HepG2 (cell line): ENCODE measurements at places on chromosomes 13 and 19.

GRCh38 chr19:56617531-56617930 is 22.4 kb downstream of the ZNF71 start:
- no peak for DNase-seq

DNA sequence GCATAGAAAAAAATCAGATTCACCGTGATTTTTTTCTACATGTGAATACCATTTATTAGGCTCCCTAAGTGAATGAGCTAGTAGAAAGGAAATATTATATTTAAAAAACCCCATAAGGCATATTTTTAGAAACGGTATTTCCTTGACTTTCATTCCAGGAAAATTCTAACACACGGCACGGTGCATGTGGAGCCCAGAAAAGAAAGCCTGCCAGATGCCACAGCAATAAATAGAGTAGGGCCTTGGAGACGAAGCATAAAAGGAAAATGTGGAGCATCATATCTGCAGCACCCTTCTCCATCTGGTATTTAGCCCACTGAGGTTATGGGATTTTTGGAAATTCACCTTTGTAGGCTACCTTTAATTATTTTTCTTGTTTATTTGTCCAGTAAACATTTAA is 314.4 kb downstream of the ENOX1 start:
- no peak for DNase-seq

- DNase-seq: no peak
Observed at GRCh38 chr19:33441828-33442227, 68.3 kb downstream of the CEBPG start.

GRCh38 chr13:63643543-63643942 is 2227.9 kb upstream of the PCDH20 start:
- no peak for DNase-seq

DNA sequence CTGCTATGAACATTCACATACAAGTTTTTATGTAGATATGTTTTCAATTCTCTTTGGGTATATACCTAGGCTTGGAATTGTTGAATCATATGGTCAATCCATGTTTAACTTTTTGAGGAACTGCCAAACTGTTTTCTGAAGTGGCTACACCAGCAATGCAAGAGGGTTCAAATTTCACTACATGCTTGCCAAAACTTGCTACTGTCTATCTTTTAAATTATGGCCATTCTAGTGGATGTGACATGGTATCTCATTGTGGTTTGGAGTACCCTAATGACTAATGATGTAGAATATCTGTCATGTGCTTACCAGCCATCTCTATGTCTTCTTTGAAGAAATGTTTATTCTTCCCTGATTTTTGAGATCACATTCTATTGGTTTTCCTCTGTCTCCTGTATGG is 860.3 kb downstream of the DIAPH3 start:
- DNase-seq: no peak

GRCh38 chr19:5339950-5340636 is 519 bp downstream of the PTPRS start:
- DNase-seq: no peak

DNA sequence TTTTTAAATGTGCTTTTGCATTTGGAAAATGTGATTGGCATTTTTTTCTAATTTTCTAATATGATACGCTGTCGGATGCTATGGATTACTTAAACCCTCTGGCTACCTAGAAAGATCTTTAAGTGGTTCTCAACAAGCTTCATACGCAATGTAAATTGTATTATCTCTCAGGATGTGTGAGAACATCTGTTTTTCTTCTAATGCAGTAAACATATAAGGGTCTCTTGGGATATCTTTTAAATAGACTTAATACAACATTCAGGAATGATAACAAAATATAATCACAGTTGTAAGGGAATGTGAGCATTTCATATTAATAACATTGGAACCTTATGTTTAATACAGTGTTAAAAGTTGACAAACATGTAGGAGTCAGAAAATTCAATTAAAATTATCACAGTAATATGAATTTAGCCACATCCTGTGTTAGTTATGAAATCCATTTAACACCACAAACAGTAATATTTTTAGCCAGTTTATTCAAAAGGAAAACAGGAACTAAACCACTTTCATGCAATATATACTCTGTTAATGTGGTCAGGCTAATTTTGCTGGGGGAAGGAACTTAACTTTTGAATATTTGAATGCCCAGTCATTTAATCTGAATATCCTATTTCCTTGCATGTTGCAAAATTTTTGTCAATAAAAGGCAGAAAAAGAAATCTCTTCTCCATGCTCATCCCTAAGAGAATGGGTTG is 15.0 kb upstream of the ALOX5AP start:
- DNase-seq: no peak

- DNase-seq: no peak
Observed at GRCh38 chr13:74361274-74361673, 227.1 kb upstream of the KLF12 start.

DNA sequence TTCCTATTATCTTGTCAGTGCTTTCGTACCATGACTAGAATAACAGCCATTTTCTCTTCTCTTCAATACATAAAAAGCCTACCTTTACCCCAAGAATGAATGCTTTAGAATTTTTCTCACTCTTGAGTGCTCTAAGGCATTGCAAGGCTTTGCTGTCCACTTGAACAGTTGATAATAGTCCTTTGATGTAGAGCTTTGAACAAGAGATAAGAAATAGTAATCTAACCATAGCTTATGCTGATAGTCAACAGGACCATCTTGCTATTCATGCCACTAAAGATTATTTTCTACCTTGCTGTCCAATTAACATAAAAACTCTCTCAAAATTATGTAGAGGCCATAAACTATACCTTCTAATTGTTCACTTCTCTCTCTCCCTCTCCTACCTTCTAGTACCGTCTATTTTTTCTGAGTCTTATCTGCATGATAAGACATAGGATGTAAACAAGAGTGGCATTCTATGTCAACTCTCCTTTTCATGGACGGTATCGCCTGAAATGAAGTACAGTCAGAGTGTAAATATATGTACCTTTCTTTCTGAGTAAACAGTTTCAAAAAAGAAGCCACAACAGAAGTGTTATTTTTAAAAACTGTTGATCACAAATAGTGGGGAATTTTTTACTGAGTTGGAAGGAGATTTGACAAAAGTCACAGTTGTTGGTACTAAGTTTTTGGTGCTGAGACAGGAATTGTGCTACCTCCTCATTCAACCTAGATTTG is 297.9 kb downstream of the NDFIP2 start:
- DNase-seq: no peak

- DNase-seq: no peak
Observed at GRCh38 chr19:6210721-6211600, 68.8 kb downstream of the MLLT1 start.

- no peak for DNase-seq
Observed at GRCh38 chr13:113369881-113370280, 6.0 kb upstream of the GRTP1 start.

DNA sequence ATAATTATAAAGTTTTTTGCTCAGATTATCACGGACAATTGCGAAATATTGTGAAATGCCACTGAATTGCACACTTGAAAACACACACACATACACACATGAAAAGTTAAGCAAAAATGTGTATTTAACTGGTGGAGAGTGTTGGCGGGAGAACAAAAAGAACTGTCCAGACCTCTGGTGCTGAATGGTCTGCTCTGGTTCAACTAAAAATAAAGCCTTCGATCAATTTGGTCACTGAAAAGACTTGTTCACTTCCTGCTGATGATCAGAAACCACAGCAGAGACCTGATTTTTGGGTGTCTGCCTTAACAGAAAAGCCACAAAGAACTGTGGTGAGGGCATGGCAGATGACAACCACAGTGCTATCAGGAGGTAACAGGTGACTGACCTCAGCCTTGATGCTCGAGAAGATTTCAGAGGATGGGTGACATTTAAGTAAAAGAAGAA is 4.0 kb upstream of the IGFL1 start:
- no peak for DNase-seq

GRCh38 chr19:45250832-45251451 is at the start of gene MARK4:
Gene MARK4, plus strand, starts transcription at chr19:45251271. Its CDS starts 318 bp downstream, at chr19:45251589.
- no peak for DNase-seq

- peak; percentile 96 for DNase-seq
Observed at GRCh38 chr13:75339635-75340374, 142.2 kb downstream of the TBC1D4 start.

DNA sequence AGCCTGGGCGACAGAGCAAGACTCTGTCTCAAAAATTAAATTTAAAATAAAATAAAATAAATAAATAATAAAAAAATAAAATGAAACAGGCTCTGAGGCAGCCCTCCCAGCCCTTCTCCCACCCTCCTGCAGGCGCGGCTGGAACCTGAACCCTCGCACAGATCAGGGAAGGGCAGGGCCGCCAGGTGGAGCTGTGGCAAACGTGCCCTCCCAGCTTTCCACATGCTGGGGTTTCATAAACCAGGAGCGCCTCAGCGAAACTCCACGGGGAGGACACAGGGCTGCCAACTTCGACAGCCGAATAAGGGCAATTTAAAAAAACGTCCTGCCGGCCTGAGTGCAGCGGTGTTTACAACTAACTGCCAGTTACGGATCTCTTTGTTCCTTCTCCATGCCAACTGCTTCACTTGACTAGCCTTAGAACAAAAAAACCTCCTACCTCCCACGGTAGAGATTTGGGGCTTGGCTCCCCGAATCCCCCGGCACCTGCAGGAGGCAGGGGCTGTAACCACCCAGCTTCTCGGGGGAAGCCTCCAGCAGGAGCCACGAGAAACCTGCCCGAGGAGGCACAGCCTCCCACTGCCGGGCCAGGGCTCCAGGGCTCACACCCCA is 15.9 kb downstream of the ZNF787 start:
- DNase-seq: peak; percentile 78

DNA sequence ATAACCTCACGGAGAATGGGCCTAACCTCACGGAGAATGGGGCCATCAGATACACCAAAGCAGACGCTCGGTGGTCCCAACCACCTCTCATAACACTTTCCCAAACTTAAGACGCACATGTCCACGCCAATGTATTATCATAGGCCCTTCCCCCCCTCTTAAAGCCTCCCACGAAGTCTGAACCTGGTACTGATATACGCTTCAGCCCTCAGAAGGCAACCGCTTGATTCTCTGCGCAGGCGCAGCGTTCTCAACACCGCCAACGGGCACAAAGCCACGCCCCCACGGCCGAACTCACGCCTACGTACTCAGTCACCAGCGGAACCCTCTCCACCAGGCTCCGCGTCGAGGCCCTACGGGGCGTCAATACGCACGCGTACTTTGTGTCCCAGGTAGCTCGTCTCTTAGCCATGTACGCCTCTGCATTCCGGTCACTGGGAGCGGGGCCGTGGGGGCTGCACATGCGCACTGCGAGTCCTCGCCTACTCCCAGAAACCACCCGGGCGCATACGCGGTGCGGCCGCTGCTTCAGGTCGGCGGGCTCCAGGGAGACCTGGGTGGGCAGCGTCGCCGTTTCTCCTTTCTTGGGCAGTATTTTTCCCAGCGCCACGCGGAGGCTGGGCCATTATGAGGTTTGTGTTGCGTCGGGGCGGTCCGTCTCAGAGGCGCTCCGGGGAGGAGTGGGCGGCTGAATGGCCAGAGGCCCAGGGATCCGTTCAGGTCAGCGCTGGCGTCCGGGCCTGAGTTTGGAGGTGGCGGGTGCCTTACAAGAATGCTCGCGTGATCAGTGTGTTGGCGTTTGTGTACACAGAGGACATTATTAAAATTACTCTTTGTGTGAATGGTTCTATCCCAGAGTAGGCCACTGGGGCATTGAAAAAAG is 25.3 kb downstream of the ZNF582 start:
- DNase-seq: peak; percentile 93

- DNase-seq: no peak
Observed at GRCh38 chr13:31310356-31310755, 110.6 kb downstream of the B3GLCT start.

DNA sequence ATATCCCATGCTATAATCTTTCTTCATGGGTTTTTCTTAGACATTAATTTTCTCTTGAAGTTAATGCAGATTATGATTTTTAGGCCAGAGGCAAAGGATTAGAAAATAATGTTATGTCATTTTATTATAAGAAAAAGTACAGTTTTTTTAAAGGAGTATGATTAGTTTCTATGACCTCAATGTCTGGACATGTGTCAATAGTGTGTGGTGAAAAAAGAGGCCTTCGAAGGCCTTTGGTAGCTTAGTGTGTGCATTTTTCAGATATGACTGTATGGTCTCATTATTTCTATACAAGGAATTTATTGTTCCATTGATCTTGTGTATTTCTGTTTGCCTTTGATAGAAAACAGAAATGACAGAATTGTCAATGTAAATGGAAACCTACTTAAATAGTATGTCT is 195.6 kb downstream of the GPC5 start:
- no peak for DNase-seq

DNA sequence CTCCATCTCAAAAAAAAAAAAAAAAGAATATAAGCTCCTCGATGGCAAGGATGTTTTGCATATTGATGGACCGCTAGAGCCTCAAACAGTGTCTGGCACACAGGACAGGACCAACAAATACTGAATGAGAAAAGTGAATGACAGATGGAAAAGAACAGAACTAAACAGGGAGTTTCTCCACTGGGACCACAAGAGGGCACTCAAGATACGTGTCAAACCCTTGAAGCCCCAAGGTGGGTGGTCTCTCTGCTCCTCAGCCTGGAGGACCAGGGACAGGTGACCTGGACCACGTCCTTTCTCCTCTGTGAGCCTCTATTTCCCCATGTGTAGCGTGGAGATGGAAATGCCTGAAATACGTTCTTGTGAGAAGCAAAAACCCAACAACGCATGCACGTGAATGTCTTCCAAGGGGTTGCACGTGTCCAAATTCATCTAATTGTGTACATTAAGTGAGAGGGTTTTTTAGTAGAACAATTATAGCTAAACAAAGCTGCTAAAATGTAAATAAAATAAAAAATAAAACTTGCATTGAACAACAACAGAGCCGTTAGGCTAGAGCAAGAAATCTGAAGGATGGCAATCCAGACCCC is 5.7 kb upstream of the CDC42EP5 start:
- peak; percentile 59 for DNase-seq

- DNase-seq: no peak
Observed at GRCh38 chr19:14116918-14117578, 514 bp downstream of the PRKACA start.

DNA sequence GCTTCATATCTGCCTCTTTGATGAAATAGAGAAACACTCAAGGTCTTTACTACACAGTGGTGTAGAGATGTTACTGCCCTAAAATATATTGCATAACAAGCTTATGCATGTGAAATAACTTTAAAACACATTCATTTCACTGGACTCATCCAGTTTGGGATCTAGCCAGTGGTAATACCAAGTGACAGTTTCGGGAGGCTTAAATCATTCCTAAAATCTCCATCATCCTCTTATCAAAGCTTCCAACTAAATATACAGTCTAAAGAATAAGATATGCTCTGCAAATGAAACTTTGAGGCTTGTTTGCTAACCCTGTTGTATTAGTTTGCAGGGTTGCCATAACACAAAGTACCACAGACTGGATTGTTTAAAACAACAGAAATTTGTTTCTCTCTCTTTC is 52.8 kb downstream of the THSD1 start:
- DNase-seq: no peak

GRCh38 chr13:33937373-33938098 is 119.6 kb downstream of the RFC3 start:
- DNase-seq: peak; percentile 87
